ENCODE measurements at places on chromosomes 4 and X.

DNA sequence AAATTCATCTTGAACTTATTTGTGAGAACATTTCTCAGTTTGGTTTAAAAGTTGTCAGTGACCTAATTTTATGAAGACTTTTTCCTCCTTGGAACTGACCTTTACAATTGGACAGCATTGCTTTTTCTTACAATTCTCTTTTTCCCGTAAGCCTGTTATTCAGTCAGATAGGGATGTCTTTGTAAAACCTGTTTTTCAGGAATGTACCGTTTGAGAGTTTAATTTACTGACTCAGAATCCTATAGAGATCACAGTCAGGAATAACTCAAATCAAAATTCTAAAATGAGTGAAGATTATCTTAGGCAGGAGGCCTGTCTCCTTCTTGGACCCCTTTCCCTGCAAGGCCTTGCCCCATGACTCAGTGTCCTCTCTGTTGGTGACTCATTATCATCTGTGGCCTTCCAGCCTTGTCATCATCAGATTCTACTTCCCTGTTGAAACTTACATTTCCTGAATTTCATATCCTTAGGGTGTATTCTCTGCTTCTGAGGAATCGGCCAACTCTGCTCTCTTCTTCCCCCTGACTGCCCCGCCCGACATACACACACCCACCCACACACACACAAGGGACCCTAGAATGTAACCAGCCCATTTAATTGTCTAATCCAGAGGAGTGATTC lies 99.8 kb downstream of the ARHGAP10 start:
- no peak for DNase-seq

- DNase-seq = no peak
Measured at GRCh38 chr4:154478128-154478527, 13.5 kb downstream of the DCHS2 start.

DNA sequence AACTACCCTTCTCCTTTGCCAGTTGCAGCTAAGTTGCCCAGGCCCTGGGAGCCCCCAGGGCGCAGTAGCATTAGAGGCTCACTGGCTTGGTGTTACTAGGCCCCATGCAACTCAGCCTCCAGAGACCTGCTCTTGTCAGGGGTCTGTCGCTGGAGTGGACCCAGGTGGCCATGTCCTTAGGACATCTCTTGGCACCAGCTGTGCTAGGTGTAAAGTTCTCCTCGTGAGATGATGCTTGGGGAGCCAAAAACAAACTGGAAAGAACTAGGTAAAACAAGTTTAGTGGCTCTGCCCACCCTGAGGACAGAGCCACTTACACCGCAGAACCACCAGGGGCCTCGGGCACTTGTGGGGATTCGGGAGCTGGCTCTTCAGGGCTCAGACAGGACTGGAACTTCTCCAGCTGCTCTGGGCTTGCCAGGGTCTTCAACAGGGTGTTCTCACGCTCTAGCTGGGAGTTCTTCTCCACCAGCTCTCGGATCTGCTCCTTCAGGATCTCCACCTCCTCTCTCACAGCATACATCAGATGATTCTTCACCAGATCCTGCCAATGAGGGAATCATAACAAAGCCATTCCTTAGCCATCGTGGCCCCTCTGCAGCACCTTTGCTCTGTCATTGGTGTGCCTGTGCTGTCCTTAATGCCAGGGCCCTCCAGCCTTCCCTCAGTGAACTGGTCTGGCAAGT lies 61.2 kb downstream of the TSC22D3 start:
- no peak for DNase-seq

DNA sequence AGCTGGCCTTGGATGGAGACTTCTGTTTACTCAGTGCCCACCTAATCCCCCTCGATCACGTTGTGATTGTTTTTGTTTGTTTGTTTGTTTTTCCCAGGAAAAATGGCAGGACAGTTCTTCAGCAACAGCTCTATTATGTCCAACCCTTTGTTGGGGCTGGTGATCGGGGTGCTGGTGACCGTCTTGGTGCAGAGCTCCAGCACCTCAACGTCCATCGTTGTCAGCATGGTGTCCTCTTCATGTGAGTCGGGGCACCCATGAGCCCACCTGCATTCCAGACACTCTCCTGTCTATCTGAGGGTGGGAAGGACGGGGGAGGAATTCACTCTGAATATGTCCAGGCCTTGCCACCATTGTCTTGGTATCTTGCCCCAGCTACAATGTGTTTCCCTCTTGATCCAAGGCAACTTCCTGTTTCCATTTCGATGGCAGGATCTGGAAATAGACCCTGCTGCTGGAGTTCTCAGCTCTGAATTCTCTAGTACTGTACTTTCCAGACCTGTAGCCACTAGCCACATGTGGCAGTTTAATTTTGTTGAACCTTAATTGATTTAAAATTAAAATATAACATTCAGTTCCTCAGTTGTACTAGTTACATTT lies 10.5 kb downstream of the SLC34A2 start:
- no peak for DNase-seq

DNA sequence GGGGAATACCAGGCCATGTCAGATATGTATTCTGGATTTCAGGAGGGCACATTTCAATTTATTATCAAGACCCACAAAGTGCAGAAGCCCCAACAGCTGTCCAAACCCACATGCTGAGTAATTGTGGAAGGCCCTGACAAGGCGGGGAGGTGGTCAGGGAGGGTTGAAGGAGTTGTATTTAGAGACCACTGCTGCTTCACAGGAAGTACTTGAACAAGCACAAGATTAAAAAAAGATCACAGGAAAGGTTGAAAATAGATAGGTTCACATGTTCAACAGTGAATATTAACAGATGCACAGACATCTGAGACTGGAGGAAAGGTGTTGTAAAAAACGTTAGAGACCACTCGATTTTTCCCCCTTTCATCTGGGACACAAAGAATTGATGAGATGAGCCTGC lies 17.9 kb downstream of the ATP8A1 start:
- no peak for DNase-seq

DNA sequence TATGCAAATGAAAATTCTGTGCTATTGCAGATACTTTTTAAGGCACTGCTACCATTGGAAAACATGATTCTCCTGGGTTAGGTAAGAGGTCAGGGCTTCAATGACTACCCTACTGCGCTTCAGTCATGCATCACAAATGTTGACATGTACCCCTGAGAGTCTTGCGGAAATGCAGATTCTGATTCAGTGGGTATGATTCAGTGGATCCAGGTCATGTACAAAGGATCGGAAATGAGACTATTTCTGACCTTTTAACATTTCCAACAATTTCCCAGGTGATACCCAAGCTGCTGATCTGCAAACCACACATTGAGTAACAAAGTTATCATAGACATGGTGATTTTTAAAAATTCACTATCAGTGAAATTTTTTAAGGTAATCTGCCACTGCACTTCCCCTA lies 62.6 kb downstream of the DDX53 start:
- no peak for DNase-seq

Measured in activated naive CD4-positive, alpha-beta T cell (primary cell).